KBM-7 (cell line): ENCODE measurements at places on chromosomes 12 and 14.

DNA sequence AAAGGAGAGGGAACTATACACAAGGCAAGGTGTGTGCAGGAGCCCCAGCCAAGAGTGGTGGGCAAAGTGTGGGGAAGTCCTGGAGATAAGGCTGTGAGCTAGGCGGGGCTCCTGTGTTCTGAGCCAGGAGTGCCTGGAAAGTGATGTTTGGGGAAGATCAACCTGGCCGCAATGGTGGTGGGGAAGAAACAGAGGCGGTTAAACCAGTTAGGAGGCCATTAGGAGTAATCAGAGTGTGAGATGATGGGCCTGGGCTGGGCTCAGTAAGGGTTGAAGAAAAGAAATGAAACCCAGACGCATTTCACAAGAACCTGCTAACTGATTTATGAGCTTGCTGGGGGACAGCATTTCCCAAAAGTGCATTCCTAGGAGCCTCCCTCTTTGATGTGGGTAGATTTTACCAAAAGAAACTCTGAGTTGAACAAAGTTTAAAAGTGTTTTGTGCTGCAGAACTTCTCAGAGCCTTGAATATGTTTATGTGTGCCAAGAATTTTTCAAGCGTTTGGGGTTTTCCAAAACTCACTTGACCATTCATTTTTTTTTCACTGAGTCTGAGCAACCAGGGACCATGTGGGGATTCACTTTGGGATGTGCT lies 34.2 kb upstream of the LRP1-AS start:
- DNase-seq, result no peak

DNA sequence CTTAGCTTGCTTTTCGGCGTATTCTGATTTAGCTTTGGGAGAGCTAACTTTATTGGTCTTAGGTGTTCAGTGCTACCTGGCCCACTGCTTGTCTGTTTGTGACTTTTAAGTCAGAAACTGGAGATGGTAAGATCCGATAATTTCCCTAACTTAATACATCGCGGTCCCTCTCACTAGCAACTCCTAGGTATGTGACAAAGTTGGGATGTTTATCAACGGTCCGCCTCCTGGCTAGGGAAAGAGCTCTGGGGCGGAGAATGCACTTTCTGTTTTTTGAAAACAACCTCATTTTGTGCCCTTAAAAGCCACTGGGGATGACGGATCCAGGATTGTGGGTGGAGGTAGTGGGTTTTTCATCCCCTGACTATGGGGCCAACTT lies 1.2 kb downstream of the CDKN1B start:
- no peak for DNase-seq

DNA sequence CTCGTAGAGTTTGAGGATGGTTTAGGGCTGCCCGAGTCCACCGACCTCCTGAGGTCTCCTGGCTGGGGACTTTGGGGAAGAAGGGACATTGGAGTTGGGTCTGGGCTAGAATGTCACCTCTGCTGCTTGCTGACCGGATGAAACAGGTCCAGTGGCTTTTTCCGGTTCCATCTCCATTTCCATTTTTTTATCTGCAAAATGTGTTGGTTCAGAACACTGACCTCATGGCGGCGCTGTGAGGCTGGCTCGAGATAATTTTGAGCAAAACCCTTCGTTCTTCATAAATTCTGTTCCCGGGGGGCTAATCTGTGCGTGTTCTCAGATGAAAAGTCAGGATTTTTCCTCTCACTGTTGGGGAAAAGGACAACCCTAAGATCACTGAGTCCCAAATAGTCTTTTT lies 11.7 kb upstream of the MYL2 start:
- DNase-seq, result peak; percentile 27

- no peak for DNase-seq
Measured at GRCh38 chr12:94563286-94563685, 87.1 kb downstream of the TMCC3 start.

DNA sequence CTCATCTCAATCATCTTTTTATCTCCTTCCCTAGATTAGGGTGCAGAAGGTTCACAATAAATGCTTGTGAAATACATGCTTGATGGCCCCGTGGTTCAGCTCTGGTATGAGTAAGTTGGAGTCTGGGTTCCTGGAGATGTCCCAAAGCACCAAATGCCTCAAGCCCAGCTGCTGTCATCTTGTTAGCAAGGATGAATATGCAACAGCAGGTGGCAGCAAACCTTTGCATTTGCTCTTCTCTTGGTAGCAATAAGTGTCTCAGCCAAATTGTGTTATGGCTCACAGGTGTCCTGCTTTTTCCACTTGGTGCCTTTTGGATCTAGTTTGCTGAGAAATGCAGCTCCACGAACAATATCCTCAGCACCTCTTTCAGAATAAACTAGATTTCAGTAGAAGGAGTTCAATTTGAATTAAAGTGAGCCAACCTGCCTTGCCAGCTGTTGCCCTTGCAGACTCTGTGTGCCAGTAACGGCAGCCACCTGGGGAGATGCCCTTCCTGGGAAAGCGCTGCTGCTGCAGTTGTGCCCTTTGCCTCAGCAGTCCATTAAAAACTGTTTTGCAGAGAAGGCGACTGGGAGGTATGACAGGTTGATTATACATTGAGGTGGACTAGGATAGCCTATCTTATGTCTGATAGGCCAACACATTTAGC lies 417.3 kb downstream of the SNAPC1 start:
- DNase-seq, result peak; percentile 47

GRCh38 chr14:22882529-22883172 lies 371 bp upstream of the REM2 start:
- DNase-seq, result no peak

DNA sequence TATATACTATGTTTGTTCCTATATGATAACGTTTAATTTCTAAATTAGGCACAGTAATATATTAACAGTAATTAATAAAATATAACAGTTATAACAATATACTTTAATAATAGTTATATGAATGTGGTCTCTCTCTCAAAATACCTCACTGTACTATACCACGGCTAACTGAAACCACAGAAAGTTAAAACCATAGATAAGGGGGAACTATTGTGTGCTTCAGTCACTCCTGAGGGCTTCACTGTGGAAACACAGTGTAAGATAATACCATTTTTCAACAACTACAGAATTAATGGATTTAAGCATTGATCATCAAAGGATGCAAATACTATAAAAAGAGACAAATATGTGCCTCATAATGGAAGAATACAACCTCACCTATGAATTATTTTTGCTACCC lies 266.4 kb upstream of the RGS6 start:
- DNase-seq, result no peak

GRCh38 chr12:120065472-120065871 lies 51.1 kb downstream of the RAB35 start:
- no peak for DNase-seq
